Stimulated activated CD8-positive, alpha-beta memory T cell treated with anti-CD3 and anti-CD28 coated beads, Interleukin-7, amount 100 ng/mL, for 1 hour (primary cell): ENCODE measurements at places on chromosomes 7 and 10.

GRCh38 chr10:100009793-100010676 lies at the start of gene DNMBP:
Gene DNMBP, minus strand, starts transcription at chr10:100009947. Its CDS starts 37,823 bp downstream, at chr10:99972124.
- peak; percentile 69 for DNase-seq

DNA sequence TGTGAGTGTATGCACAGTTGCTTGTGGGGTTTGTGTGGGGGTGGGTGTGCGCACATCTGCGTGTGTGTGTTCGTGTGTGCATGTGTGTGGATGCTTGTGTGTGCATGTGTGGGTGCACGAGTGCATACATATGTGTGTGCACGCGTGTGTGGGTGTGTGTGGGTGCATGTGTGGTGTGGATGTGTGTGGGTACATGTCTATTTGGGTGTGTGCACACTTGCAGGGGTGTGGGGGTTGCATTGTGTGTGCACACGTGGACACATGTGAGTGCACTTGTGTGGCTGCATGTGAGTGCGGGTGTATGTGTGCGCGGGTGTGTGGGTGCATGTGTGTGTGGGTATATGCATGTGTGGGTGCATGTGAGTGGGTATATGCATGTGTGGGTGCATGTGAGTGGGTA lies 73.7 kb downstream of the NKX6-2 start:
- DNase-seq, result no peak

DNA sequence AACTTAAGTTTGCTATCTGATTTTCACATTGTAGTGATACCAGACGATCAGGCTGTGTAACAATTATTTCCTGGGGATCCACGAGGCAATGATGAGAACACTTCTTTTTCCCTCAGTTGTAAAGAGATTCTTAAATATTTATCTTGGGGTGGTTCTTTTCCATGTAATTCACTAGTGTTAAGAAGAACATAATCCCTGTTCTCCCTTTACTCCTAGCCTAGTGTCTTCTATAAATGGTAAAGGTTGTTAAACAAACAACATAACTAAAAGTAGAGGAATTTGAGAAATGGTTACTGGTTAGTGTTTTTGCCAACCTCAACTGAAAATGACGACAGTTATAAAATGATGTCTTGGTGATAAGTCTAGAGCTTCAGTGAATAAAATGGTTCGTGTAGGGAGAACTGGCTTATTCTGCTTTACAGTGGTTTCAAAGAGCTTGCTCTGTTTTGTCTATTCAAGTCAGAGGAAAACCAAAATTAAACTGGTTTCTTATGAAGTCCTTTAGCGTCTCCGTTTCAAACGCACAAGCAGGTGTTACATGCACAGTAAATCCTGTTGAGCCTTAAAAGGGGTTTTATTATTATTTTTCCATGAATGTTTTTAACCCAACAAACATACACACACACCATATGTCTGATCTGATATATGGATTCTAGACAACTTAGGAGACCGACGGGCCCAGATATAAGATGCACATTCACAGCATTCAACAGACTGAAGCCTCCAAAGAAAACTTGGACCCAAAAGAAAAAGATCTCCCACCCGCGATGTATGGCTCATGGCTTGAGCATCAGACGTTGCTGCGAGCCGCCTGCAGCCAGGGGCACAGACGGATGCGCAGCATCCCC lies 1.1 kb downstream of the TBX20 start:
- no peak for DNase-seq

DNA sequence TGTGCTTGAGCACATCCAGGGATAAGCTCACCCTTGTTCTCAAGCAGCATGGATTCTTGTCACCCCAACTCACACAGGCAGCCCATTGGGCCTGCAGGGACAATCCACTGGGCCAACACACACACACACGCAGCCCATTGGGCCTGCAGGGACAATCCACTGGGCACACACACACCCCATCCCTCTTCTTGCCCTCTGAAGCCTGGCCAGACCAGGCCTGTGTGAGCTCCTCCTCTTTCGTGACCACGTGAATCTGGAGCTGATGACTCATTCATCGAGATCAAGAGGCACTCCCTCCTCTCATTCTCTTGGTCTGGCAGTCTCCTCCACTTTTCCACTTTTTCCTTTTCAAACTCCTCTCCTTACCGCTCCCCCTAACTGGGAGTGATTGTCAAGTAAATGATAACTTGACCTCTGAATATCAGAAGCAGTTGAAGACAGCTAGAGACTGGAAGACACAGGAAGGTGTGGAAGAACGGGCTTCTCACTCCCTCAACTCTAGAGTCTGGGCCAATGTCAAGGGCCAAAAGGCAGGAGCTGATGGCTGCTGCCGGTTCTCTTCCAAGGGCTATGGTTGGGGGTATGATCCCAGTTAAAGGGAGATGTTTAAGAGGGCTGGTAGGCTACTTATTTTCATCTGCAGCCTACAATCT lies 89.7 kb downstream of the HIPK2 start:
- DNase-seq, result no peak

- no peak for DNase-seq
Observed at GRCh38 chr10:42583828-42584227, 54.5 kb downstream of the ZNF33B start.

- no peak for DNase-seq
Observed at GRCh38 chr10:10432296-10433035, 585.2 kb upstream of the CELF2 start.

DNA sequence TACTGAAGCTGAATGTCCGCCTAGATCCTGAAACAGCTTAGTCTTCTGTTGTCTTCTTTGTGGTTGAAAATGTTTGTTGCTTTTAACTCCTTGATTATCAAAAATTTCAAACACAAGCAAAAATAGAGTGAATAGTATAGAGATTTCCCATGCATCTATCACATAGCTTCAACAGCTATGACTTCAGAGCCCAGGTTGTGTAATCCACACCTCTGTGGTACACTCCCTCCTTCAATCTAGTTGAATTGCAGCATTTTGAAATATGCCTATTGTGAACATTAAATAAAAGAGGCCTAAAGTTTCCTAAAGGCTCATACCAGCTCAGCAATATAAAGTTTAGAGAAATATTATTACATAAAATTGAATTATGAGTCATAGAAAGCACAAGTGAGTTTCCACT lies 204.7 kb upstream of the HDAC9 start:
- no peak for DNase-seq

- no peak for DNase-seq
Observed at GRCh38 chr10:21961847-21962246, 41.7 kb downstream of the DNAJC1 start.

DNA sequence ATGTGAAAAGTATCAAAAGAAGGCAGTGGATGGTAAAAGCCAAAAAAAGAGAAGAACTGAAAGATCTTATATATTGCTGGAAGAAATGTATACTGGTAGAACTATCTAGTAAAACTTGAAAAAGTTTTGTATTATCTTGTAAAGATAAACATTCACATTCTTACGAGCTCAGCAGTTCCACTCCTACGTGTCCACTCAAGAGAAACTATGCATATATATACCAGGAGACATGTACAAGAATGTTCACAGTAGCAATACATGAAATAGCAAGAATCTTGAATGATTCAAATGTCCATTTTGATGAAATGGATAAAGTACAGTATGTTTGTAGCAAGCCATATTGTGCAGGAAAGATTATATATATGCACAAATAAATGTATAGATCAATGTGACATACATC lies 155.0 kb downstream of the RNF133 start:
- DNase-seq, result no peak

- DNase-seq, result no peak
Observed at GRCh38 chr7:26368542-26368941, 76.9 kb downstream of the SNX10 start.

DNA sequence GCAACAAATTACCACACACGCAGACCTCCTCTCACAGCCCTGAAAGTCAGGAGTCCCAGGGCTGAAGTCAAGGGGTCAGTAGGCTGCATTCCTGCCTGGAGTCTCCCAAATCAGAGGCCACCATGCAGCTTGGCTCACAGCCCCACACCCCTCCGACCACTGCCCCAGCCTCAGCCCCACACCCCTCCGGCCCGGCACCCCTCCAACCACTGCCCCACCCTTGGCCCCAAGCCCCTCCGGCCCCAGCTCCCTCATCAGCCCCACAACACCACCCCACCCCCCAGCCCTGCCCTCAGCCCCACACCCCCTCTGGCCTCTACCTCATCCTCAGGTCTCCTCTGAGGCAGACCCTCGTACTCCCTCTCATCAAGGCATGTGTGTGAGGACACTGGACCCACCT lies 85.7 kb downstream of the DIP2C start:
- DNase-seq, result no peak
